ENCODE measurements at places on chromosomes 16 and 17.

GRCh38 chr16:87971933-87972332 is 20.7 kb downstream of the BANP start:
- no peak for DNase-seq

DNA sequence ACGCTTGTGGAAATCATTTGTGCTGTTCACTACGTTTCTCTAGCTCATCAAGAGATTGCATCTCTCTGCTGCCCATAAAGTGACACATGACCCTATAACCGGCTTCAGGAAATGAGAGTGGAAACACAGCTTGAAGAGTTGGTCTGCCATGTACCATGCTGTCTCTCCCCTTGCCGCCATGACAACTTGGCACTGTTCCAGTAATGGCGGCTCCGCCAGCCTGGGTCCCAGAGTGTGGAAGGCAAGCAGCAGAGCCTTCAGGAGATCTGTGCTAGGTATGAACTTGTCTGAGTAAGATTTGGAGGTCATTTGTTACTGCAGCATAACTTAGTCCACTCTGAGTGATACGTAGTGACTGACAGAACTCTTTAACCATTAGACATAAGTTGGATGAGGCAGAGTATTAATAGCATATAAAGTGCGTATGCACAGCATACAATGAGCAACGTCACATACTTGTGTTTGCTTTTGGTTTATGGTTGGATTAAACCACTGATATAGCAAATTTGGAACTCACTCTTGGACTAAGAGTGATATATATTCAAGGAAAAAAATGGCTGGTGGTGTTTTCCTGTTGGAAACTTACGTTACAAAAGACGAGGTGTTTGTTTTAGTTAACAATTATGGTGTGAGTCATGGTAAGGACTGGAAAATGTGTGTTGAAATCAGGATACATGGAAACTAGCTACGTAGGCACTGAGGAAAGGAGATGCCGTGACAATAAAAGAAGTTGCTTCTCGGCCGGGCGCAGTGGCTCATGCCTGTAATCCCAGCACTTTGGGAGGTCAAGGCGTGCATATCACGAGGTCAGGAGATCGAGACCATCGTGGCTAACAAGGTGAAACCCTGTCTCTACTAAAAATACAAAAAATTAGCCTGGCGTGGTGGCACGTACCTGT is 24.4 kb upstream of the PMP22 start:
- DNase-seq = no peak

- no peak for DNase-seq
Observed at GRCh38 chr16:74898659-74899058, 86.3 kb downstream of the WDR59 start.

GRCh38 chr17:47959825-47960655 is 2.4 kb upstream of the PRR15L start:
- no peak for DNase-seq

DNA sequence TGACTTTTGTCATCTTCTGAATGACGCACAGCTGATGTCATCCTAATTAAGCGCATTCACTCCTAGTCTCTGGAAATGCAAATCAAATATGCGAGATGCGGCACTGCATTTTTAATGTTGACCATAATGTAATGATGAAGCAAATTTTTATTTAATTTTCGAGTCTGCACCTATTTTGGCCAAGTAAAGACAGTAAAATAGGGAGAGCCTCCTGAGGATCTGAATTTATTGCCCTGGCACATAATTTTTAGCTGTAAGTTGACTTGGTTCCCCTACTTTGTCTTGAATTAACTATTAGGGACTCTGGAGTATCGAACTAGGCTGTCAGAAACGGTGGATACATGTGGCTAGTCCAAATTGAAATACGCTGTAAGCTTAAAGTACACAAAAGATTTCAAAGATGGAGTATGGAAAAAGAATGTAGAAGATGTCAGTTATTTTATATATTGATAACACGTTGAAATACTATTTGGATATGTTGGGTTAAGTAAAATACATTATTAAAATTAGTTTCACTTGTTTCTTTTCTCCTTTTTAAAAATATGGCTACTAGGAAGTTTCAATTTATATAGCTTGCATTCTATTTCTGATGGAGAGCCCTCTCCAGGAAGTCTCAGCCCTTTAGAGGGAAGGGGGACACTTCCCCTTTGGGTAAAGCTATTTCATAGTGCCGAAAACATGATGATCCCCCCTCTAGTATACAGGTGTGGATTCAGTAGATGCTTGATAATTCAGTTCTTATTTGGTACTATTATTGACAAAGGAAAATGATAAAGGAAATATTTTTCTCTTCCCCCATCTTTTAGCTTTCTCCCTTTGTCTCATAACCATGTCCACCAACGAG is 991 bp downstream of the KPNA2 start:
- no peak for DNase-seq

DNA sequence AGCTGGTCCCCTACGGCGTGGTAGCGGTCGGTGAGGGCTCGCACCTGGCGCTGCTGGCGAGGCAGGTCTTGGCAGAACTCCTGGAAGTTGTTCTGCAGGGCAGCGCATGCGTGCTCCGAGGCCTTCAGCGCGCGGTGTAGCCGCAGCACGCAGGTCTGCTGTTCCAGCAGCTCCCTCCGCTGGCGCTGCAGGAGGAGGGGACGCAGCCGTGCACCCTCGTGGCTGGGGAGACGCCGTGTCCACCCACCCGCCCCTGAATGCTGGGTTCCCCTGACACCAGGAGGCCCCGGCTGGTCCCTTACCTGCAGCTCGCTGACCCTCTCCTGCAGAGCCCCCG is 12.2 kb downstream of the EVPL start:
- no peak for DNase-seq

GRCh38 chr17:31318298-31318801 is 3.1 kb downstream of the EVI2A start:
- no peak for DNase-seq

DNA sequence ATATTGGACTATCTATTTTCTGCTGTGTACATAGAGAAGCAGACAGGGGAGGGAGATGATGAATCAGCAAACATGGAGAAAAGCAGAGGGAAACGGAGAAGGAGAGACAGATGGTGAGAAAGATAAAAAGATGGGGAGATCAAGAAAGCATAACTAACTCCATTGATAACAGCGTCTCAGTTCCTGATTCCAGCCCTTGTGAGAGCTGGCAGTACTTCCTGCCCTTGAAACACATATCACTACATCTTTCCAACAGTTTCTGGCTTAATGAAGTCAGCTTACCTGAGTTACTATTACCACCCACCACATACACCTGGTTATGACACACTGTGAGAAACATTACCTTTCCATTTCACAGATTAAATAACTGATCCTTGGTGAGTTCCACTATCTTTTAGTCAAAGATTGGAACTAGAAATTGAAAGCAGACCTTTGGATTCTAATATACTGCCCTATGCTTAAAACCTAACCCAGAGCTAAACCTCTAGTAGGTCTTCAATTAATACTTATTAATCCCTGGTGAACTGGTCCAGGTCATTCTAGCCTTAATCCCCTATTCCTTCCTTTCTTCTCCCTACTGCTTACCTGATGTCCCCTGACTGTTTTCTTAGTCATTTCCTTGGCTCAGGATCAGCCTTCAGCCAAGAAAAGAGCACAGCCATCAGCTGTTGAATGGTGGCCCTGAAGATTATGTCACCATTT is 346.6 kb upstream of the CCL2 start:
- no peak for DNase-seq

- no peak for DNase-seq
Observed at GRCh38 chr17:13311306-13311705, 290.4 kb downstream of the HS3ST3A1 start.

- no peak for DNase-seq
Observed at GRCh38 chr16:57612494-57612893, 15.9 kb upstream of the ADGRG1 start.

DNA sequence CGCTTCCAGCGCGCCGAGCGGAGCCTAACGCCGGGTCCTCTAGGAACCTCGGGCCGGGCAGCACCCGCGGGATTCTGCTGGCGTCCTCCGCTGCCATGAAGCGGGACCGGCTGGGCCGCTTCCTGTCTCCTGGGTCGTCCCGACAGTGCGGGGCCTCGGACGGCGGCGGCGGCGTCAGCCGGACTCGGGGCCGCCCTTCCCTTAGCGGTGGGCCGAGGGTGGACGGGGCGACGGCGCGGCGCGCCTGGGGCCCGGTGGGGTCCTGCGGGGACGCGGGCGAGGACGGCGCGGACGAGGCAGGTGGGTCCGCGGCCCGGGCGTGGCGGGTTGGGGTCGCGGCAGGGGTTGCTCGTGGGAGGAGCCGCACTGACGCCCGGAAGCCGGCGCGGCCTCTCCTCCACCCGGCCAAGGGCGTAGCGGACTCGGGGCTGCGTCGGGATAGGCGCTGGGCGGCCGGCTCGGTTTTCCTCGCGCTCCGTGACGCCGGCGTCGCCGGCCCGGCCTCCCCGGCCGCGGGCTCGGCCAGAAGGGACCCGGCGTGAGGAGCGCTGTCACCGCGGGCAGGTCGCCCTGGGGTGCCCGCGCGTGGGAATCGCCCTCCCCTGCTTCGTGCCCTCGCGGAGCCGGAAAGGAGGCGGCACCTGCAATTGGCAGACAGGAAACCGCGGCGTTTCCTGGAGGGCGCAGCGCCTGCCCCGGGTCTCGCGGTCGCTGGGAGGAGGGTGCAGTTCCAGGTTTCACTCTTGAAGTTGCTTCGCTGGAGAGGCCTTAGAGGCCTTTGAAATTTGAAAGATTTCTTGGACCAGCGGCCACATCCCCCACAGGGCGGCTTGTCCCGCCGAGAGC is 432 bp downstream of the ZNF276 start:
- no peak for DNase-seq

GRCh38 chr16:53061701-53062159 is 6.9 kb downstream of the CHD9 start:
- DNase-seq = no peak

DNA sequence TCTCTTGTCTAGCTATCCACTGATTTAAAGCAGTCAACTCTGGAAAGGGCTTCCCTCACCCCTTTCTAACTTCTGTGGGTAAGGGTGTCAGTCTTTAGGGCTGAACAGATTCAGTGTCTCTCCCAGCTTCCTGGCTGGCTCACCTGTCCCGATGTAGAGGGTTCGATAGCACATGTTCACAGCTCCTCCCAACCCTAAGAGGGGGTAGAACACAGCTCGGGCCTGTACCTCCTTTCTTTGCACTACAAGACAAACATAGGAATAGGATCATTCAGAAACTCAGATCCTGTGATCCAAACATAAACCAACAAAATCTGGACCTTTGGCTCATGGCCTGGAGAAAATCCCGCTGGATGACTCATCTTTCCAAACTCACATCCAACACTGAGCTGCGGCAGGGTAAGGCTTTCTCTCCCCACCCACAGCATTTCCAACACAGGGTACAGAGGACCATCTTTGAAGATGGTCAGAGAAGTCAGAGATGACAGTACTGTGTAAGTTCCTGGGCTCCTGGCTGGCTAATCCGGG is 5.8 kb upstream of the DHRS13 start:
- no peak for DNase-seq

DNA sequence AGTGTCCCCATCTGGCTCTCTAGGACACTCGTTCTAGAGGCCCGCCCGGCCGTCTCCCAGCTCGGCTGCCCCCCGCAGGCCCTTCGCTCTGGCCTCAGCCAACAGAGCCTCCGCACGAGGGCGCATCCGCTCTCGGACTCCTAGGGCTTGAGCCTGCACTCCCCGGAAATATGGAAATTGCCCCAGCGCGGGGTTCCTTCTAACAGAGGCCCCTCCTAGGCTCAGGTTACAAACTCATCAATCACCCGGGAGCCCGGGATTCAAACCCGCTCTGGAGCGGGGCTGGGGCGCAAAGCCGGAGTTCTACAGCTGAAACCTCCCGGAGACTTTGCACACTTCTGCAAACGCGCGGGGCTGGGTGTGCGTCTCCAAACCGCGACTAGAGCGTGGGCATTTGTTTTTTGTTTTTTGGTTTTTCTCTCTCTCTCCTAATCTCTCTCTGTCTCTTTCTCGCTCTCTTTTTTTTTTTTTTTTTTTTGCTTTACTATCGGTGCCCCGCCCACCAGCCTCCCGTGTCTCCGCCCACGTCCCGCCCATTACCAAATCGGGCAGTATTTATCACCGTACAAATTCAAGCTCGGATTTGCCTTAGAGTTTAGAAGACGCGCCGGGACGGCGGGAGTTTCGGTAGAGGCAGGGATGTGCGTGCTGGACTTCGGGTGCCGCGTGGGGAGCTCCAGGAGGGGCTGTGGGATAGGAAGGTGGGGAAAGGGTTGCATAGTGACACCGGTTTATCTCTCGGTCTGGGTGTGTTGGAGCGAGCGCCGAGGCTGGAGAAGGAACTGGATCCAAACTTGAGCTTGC is 2.4 kb upstream of the FOXL1 start:
- no peak for DNase-seq

GRCh38 chr16:22220714-22221113 is 14.6 kb downstream of the EEF2K start:
- no peak for DNase-seq

DNA sequence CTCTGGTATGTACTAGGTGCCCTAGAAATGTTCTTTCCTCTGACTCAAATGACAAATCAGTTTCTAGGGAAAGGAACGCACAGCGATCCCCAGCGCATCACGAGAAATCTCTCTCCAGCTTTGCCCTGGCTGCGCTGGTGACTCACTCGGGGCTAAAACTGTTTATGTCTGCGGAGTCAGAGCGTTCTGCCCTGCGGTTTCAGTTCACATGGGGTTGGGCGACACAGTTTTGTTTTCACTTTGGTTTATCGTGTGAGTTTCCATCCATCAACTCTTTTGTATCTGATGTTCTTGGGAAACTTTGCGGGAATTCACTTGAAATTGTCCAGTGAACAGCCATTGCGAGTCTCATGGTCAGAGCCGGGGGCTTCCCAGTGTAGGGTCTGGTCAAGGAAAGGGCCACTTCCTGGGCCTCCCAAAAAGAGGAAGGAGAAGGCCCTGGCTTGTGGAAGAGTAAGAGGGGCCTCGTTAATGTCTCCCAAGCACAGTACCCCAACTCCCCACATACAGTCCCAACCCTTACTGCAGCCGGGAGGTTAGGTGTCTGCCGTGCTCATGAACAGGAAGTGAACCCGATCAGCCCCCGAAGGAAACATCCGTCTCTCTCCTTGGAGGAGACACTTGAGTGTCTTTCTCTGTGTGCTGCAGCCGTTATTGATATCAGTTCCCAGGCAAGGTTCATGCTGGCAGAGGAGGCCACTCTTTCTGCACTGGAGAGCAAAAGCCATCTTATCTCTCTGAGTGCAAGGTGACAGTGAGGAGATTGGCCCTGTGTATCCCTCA is 643.2 kb downstream of the WWOX start:
- DNase-seq = no peak

DNA sequence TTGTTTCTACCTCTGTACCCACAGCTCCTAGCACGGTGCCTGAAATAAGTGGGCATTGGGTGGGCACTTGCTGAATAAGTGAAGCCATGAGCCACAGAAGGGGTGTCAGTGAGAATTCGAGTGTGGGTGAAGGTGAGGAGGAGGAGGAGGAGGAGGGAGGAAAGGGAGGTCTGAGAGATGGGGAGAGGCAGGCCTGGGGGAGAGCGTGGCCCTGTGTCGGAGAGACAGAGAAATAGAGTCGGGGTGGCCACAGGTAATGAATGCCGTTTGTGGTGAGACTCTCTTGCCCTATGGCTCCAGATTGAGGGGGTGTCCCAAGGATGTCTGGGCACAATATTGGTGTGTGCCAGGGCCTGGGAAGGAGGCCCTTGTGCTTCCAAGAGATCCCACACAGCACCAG is 49.2 kb downstream of the SDK2 start:
- no peak for DNase-seq

- no peak for DNase-seq
Observed at GRCh38 chr17:72053449-72053848, 67.4 kb upstream of the SOX9 start.

Measured in cortex of kidney (tissue), 1 donor.